Activated CD4-positive, alpha-beta memory T cell treated with anti-CD3 and anti-CD28 coated beads, Interleukin-2, amount 10 ng/mL, durations not matched to agents 7 days and 5 days (primary cell): ENCODE measurements at places on chromosomes 11 and 22. TPM values are rescaled to one million over a fixed set of nuclear protein-coding genes. Genes with fewer than 3 reads are reported as not detected.

Gene CRACR2B
- total RNA-seq, result 13.7 TPM

DNA sequence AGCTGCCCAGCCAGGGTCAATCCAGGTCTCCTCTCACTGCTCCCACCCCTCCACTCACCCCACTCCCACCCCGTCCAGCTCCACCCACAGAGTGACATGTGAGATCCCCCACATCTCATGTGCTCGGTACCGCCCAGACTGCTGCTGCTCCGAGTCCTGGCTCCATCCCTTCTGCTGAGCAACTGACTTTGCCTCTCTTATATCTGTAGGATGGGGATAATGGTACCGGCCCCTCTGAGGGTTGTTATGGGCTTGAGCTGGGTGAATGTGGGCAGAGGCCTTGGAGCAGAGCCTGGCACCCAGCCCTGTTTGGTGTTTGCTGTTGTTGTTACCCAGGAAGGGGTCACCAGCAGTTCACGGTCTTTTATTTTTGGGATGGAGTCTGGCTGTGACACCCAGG lies 77.0 kb downstream of the ST3GAL4 start:
- DNase-seq, result no peak

Gene OR56A1
- not detected for total RNA-seq

DNA sequence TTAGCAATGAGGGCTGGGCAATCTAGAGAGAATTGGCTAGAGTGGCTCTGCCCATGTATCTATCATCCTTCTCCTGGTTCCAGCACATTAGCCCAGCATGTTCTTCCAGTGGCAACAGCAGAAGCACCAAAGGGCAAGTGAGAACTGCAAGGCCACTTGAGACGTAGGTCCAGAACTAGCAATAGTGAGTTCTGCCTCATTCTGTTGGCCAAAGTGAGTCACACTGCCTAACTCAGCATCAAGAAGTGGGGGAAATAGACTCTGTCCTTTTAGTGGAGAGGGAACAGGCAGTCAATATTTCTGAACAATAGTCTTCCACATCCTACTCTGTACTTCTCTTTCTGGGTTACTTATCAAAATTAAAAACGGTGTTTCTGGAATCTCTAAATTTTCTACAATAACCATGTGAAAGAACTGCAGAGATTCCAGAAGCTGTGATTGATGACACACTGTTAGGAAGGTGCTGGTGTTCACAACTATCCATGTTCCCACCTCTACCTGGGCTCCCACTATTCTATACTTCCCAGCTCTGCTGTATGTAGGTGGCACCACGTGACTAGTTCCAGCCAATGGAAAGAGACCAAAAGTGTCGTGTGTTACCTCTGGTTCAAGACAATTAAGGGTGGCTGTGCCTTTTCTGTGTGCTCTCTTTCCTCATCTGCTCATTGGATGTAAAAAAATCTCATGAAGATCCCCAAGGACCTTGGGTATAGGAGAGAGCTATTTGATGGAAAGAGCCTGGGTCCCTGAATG lies 23.4 kb upstream of the GRK3 start:
- DNase-seq, result no peak

Gene LMO2
- not detected for total RNA-seq

GRCh38 chr11:47399860-47400767 lies 8.3 kb upstream of the SLC39A13 start:
- peak; percentile 44 for DNase-seq

GRCh38 chr11:11422411-11423128 lies 69.5 kb upstream of the CSNK2A3 start:
- no peak for DNase-seq

GRCh38 chr11:33207408-33207985 lies 46.2 kb upstream of the CSTF3 start:
- DNase-seq, result no peak
